ENCODE measurements at places on chromosomes 1 and 21. TPM values are rescaled to one million over a fixed set of nuclear protein-coding genes. Genes with fewer than 3 reads are reported as not detected.

The C1orf198 gene
- 80.0 TPM for total RNA-seq

The INAVA gene
- total RNA-seq = 22.5 TPM

The DOP1B gene
- 12.9 TPM for total RNA-seq

The ADAMTS4 gene
- 1.3 TPM for total RNA-seq

The PLEKHM2 gene
- total RNA-seq = 53.5 TPM

The ACTN2 gene
- total RNA-seq = 157 TPM

The BMP8B gene
- total RNA-seq = 2.0 TPM

Data from metanephros (tissue), 2 donors.